CD4-positive, alpha-beta T cell (primary cell): ENCODE measurements at places on chromosomes 4 and X. TPM values are rescaled to one million over a fixed set of nuclear protein-coding genes. Genes with fewer than 3 reads are reported as not detected.

Gene GPM6B
- total RNA-seq = not detected

Gene FGF13
- not detected for total RNA-seq

GRCh38 chr4:10753336-10753735 is 68.8 kb upstream of the CLNK start:
- no peak overlapping the region for H3K4me3 ChIP-seq
- no peaks in the 10 kb centered on the region for H3K36me3 ChIP-seq
- no peak for DNase-seq
- H3K27ac ChIP-seq = no peak overlapping the region

DNA sequence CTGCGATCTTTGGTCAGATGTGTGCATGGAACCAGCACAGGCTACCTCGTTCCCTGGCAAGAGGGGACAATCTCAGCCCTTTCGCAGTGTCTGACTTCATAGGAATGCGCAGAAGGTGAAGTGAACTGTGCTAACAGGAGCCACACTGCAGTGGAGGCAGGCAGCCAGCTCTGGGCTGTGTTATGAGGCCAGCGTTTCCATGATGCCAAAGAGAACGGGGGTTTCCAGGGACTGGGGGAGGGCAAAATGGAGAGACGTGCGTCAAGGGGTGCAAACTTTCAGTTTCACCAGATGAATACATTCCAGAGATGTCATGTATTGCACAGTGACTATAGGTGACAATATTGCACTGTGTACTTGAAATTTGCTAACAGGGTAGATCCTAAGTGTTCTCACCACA is 30.4 kb downstream of the CLDN34 start:
- peaks cover 3% of the 10 kb centered on the region for H3K4me1 ChIP-seq
- no peak for DNase-seq
- no peak overlapping the region for H3K4me3 ChIP-seq
- H3K27ac ChIP-seq = no peak overlapping the region
- H3K27me3 ChIP-seq = no peaks in the 10 kb centered on the region

DNA sequence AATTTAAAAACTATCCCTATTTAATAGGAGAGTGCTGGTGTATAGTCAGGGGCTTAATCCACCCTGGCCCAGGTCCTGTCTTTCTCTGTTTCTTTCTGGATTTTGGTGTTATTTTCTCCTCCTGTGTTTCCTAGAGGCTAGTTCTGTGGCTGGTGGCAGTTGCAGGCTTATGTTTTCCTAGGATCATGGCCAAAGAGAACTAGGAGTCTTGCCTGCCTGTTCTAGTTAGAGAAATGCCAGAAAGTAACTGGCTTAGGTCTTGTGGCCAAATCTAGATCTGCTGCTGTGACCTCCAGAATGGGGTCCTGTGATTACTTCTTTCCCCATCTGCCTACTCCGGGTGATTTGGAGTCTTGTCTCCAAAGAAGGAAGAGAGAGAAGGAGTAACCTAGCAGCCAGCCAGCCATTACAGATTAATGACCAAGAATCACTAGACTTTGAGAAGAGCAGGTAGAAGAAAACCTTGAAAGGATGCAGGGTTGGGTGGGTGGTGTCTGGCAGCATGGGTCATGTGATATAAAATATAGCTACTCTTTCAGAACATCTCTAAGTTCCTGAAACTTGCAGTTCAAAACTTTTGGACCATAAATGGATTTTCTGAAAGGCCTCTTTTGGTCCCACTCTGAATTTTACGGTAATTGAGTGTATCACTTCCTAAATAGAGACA is 117.9 kb downstream of the STIM2 start:
- no peak for DNase-seq
- H3K4me3 ChIP-seq = no peak overlapping the region
- peaks cover 4% of the 10 kb centered on the region for H3K36me3 ChIP-seq
- H3K4me1 ChIP-seq = peaks cover 8% of the 10 kb centered on the region
- no peaks in the 10 kb centered on the region for H3K27me3 ChIP-seq
- H3K27ac ChIP-seq = no peak overlapping the region

DNA sequence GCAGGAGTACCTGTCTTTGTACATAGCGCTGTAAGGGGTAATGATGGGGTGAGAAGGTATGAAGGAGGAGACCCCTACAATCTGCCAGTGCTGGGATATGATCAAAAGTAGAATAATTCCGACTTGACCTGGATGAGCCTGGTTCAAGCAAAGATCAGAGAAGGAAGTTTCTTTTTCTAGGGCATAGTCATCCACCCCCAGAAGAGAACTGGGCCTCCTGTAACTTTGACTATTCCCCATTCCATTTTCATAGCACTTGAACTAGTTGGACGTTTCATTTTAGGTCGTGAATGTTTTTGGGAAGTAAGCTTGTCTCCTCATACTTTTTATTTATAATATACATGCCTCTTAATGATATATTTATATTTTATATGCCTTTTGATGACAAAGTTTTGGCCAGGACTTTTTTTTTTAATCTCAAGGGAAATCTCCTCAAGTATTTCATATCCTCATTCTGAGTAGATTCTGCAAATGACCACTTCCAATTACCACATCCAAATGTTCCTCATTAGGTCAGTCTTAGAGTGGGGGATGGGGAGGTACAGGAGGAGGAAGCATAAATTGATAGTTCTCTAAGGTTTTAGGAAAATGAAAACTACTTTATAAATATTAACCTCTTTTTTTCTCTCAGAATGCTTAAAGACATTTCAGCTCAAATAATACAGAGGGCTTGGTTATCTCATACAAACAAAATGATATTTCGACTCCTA is 3.5 kb downstream of the CXorf58 start:
- no peaks in the 10 kb centered on the region for H3K27me3 ChIP-seq
- no peak overlapping the region for H3K27ac ChIP-seq
- H3K36me3 ChIP-seq = no peaks in the 10 kb centered on the region
- peaks cover 13% of the 10 kb centered on the region for H3K4me1 ChIP-seq
- H3K4me3 ChIP-seq = no peak overlapping the region

GRCh38 chr4:108543359-108543968 is 76.9 kb upstream of the RPL34 start:
- H3K36me3 ChIP-seq = no peaks in the 10 kb centered on the region
- H3K27me3 ChIP-seq = no peaks in the 10 kb centered on the region
- DNase-seq = no peak
- H3K4me3 ChIP-seq = no peak overlapping the region

DNA sequence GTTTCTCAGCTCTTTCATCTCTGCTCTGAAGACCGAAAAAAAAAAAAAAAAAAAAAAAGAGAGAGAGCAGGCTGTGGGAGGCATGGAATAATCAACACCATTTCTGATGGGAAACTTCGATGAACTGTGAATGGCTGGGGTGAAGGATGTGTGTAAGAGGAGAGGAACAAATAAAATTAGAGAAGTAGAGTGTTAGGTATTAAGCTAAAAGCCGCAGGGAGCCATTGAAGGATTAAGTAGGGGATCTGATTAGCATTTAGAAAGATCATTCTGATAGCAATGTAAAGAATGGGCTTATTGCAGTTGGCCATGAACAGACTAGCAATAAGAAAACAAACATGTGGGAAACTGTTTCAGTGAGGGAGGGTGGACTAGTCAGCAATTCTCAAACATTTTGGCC is 33.6 kb upstream of the JADE1 start:
- H3K4me1 ChIP-seq = no peaks in the 10 kb centered on the region
- no peak overlapping the region for H3K27ac ChIP-seq
- H3K27me3 ChIP-seq = no peaks in the 10 kb centered on the region
- DNase-seq = no peak
- H3K36me3 ChIP-seq = no peaks in the 10 kb centered on the region
- no peak overlapping the region for H3K4me3 ChIP-seq

DNA sequence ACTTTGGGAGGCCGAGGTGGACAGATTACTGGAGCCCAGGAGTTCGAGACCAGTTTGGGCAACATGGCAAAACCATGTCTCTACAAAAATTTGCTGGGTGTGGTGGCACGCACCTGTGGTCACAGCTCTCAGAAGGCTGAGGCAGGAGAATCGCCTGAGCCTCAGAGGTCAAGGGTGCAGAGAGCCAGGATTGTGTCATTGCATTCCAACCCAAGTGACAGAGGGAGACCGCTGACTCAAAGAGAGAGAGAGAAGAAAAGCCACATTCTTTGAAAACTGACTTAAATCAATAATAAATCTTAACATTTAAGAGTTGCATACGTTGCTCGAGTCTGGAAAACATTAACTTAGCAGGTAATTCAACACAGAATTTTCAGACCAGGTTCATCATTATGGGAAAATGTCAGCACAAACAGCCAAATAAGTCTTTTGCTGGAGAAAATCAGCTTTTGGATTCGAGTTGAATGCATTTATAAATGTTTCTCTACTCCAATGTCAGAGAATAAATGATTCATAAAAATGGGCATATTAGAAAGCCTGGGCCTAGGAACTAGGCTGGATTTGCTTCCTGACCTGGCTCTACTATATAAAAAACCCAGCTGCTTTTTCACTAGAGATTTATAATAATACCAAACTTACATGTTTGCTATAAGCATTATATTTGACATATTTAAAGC is 68.3 kb upstream of the RBPJ start:
- no peak overlapping the region for H3K27ac ChIP-seq
- no peaks in the 10 kb centered on the region for H3K27me3 ChIP-seq
- DNase-seq = no peak
- H3K4me3 ChIP-seq = no peak overlapping the region
